ENCODE measurements at places on chromosomes 2 and 18.
A peak's percentile ranks its signal among the peaks of the same experiment; 100 is the strongest.

DNA sequence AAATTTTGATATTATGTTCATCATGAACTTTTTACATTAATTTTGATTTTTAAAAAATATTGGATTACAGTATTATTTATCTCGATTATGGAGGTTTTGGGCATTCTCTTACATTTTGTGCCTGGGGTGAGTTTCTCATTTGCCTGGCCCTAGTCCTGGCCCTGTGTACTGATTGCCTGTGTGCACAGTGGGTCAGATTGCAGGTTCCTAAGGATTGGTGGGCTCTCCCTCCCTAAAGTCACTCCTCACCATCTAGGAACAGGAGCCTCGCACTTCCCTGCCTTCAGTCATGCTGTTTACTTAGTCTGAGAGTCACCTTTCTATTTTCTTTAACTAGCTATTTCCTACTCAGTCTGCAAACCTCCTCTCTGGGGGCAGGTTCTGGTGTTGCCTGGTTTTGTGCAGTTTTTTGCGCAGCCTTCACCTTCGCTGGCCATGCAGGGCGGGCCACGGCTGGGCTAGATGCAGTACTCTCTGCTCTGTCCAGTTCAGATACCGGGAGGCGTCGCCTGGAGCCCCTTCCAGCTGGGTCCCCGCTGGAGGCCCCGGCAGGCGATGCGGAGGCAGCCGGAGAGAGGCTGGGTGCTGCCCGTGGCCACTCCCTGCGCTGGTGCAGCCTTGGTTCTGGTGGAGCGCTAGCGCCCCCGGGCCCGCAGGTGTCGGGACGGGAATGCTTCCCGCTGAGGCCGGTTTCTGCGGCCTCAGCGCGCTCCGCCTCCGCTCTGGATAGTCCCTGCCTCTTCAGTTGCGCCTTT is 23.3 kb upstream of the MC5R start:
- no peak for DNase-seq

DNA sequence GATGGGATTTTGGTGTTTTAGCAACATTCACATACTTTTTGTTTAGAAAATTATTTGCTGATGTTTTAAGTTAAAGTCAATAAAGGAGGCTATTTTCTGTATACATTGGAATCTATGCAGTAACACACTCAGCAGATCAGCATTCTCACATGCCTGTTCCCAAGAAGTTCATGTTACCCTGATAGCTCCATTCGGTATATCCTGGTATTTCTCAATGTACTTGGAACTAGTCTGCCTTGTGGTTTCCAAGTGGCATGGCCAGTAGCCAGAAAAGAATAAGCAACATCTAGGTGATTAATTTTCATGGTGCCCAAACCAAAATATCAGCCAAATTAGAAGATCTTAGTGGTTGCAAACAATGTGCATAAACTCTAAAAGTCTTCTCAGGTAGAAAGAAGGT is 5.2 kb upstream of the NCAPH start:
- no peak for DNase-seq

GRCh38 chr18:13629841-13630715 is 96.3 kb downstream of the FAM210A start:
- DNase-seq, result peak; percentile 22

- DNase-seq, result no peak
These were observed 345.4 kb downstream of the ARHGAP15 start for GRCh38 chr2:143474586-143474985.

DNA sequence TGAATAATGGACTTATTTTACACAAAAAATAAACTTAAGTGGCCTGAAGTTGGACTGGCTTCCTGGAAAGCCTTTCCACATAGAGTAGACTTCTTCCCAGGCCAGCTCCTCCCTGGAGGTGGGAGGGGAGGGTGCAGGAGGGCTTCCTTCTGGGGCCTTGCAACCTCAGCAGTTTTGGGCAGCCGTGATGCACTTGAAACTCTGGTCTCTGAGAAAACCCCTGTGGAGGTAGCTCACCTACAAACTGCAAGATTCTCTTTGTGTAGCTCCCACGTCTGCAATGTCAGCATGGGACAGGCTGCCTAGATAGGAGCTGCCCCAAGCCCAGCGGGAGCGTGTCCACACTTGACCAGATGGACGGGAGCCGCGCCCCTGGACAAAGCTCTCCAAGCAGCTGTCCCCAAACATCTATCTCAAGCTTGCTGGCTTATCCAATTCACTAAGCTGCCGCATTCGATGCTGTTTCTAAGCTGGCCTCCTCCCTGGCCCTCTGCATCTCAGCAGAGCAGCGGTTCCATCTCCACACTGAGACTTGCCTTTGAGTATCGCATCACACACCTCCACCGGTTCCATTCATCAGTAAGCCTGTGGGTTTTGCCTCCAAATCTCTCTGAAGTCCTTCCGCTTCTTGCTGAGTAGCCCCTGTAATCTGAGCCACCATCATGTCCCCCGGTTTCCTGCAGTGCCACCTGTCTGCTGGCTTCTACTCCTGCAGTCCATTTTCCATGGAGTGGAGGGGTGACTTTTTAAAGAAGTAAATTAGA is 1.6 kb upstream of the LPIN1 start:
- no peak for DNase-seq

- DNase-seq, result no peak
These were observed 452.6 kb upstream of the TRIB2 start for GRCh38 chr2:12264146-12264545.

DNA sequence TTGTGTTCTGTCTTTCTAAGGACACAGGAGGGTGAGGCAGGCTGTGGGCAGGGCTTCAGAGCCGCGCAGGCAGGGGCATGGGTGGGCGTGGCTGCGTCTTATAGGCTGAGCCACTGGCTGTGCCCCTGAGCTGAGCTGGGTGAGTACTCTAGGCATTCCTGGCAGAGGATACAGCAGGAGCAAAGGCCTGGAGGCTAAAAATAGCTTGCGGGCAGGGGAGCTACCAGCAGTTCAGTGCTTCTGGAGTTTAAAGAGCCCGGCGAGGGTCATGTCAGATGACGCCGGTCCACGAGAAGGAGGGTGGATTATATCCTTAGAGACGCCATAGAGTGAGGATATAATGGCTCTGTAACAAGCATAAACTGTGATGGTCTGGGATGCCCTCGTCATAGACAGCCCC is 31.5 kb upstream of the PDIA6 start:
- DNase-seq, result no peak

DNA sequence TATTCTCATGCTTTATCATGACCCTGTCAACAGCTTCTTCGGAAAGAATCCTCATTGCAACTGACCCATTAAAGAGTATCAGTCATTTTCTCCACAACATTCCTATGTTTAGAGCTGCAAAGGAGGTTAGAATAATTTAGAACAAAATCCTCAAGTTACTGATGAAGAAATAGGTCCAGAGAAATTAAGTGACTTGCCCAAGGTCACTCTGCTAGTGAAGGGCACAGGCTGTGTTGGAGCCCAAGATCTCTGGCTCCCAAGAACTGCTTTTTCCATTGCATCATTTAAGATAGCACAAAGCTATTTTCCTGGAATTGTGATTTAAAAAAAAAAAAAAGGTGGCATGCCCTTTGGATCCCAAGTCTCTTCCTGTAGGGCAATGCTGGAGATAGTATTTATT is 9.6 kb downstream of the IRS1 start:
- DNase-seq, result no peak

DNA sequence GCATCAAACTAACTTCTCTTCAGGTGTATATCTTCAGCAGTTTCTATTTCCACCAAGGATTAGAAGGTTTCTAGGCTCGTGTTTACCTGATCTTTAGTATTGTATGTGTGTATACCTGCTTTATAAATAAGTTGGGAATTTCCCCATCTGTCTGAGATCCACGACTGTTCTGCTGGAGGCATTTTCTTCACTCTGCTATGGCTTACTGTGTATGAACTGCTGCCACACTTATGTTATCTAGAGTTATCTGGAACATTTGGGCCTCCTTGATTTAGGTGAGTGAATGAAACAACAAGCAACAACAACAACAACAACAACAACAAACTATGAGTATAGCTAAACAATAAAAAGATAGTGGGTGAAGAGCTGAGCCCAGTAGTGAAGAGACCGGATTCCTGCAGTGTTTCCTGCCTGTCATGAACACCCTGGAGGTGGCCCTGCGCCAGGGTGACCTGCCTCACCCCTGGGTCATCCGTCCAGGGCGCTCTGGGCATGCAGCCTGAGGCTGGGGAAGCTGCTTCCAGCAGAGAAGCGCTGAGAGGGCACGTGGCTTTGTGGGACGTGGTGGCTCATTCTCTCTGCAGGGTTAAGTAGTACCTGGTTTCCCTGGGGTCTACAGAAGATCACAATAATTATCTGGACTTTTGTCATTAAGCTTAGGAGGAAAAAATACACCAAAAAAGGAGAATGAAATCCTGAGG is 56.1 kb upstream of the GATA6 start:
- DNase-seq, result no peak

DNA sequence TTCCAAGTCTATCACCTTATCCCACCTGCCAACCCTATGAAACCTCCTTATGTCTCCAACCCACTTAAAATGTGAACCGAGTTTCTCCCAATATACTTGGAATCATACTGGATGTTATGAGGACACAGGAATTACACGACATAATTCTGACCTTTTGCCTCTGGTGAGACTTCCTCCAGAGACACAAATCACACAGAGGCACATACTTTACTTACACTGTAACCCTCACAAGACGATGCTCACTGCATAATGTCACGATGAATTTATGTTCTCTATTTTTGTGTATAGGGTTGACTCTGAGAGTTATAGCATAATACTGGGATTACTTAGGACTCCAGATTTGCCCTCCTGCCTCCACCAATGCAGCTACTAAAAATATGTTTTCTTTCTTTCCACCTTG is 28.0 kb upstream of the SETBP1 start:
- no peak for DNase-seq

DNA sequence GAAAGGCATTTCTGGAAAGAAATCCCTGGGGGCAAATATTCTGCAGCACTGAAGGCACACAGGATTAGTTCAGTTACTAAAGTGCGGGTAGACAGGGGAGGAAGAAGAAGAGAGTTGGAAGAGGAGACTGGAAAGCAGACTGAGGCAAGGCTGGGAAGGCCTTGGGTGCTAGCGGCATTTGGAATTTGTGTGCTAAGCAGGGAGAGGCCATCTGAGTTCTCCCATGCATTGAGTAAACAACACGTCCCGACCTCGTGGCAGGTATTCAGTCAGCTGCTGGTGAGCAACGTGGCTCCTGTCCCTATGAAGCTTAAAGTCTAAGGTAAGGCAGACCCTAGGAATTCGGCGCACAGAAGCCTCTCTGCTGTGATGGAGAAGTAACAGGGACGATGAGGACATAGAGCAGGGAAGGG is 30.7 kb downstream of the ATP8B1 start:
- no peak for DNase-seq

GRCh38 chr2:219207884-219208740 is 1.5 kb downstream of the ZFAND2B start:
- DNase-seq, result no peak

DNA sequence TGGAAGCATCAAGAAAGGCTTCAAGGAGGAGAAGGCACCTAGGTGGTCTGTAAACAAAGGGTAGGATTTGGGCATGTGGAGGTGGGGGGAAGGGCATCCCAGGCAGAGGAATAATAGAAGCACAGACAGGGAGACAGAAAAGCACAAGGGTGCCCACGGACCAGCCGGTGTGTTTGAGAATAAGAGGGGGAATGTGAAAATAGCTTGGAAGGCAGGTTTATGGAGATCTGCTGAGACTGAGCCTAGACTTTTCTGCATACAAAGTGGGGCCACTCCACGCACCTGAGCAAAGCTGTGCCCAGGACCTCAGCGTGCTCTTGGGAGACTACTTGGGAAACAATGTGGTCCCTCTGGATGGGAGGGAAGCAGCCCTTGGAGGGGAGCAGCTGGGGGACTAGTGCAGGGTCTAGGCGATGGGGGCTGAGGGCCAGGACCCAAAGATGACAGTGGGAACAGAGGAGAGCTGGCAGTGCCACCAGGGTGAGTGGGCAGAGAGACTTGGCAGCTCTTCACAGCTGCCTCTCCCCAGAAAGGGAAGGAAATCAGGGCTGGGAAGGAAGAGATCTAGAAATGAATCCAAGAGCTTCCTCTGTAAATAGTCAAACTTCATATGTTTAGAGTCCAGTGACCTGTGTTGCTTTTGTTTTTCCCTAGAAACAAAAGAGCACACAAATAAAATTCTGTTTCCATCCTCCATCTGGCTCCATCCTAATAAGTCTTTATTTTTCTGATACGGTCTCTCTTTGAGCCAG is 110.7 kb upstream of the SMAD7 start:
- DNase-seq, result no peak

- no peak for DNase-seq
These were observed 115.4 kb upstream of the PKDCC start for GRCh38 chr2:41932241-41933045.

GRCh38 chr2:64652231-64653108 is 1.2 kb downstream of the SERTAD2 start:
- DNase-seq, result no peak

DNA sequence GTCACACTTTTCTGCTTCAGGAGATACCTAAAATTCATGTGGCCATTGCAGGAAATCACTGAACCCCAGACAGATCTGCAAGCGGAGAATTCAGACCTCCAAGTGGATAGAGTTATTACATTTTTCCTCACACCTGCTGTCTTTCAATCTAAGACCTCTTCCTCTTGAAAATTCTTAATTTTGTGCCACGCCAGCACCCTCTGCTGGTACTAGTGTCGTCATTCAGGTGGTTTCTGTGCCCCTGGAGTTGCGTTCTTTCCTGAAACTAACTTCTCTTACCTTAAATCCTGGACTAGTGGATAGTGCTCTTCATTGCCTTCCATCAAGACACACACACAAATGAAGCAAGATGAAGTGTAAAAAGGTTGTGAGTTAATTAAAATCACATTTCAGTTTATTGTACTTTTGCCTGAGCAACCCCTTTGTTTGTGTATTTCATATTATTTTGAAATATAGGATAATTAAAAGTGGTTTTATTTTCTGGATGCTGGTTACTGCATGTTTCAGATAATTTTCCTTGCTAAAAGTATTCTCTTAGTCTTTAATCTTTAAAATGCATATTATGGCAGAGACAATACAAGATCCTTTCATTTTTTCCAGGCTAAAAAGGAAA is 1.6 kb upstream of the DNER start:
- no peak for DNase-seq

DNA sequence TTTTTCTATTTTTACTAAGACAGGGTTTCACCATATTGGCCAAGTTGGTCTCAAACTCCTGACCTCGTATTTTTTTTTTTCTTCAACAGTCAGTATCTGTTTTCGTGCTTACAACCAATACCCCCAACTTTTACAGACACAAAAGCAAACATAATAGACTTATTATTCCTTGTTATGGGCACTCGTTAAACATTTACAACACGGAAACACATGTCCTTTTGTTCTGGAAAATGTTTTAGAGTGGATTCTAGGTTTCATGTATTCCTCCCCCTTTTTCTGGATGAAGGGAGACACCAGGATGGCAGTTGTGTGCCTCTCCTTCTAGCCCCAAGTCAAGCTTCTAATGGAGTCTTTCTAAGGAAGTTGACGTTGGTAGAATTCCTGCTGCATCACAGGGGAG is 88.8 kb downstream of the CD226 start:
- DNase-seq, result no peak

GRCh38 chr2:174682007-174682577 is 82.2 kb downstream of the CHRNA1 start:
- no peak for DNase-seq
